ENCODE measurements at places on chromosomes 1 and 21. TPM values are rescaled to one million over a fixed set of nuclear protein-coding genes. Genes with fewer than 3 reads are reported as not detected.

GRCh38 chr1:20727746-20728316, 4.7 kb downstream of the SH2D5 start:
- peak; percentile 85 for DNase-seq

- DNase-seq: peak; percentile 88
Observed at GRCh38 chr1:109193653-109194590, 19.8 kb upstream of the SARS1 start.

SPATA45 gene
- total RNA-seq: not detected

DNA sequence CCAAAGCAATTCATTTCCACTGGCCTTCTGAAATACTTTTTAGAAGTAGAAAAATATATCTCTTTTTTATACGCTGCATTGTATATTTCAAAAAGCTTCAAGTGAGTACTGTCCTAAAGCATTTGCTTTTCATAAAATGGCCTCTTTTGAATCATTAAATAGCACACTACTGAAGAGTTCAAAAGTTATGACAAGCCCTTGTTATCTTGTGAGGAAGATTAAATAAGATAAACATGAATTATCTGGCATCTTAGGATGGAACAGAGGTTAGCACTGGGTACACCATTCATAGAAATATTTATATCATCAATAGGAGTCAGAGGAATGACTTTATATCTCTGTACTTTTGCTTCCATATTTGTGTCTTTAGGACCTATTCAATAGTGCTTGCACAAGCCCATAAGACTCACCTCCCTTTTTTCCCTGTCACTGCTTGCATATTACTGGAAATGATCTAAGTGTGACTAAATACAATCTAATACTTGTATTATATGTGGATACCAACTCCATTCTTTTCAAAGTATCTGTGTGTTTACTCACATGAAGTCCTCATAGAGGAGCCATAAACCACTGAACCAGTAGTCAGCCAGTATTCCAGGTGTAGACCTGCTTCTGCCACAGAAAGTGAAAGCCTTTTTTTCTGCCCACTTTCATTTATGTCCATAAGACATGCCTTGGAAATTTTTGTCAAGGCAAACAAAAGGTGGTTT, 274.2 kb upstream of the C1orf105 start:
- DNase-seq: no peak

LBR gene
- 65.3 TPM for total RNA-seq

- DNase-seq: no peak
Observed at GRCh38 chr1:103337779-103338178, 187.7 kb upstream of the RNPC3 start.

PADI2 gene
- total RNA-seq: 2.8 TPM

GRCh38 chr1:238487931-238488330, 597.2 kb upstream of the ZP4 start:
- no peak for DNase-seq

- DNase-seq: no peak
Observed at GRCh38 chr1:237181743-237182317, 139.8 kb downstream of the RYR2 start.

- DNase-seq: no peak
Observed at GRCh38 chr1:59768792-59769735, 45.7 kb upstream of the HOOK1 start.

GRCh38 chr1:81021134-81021533, 779.6 kb upstream of the ADGRL2 start:
- DNase-seq: no peak

DNA sequence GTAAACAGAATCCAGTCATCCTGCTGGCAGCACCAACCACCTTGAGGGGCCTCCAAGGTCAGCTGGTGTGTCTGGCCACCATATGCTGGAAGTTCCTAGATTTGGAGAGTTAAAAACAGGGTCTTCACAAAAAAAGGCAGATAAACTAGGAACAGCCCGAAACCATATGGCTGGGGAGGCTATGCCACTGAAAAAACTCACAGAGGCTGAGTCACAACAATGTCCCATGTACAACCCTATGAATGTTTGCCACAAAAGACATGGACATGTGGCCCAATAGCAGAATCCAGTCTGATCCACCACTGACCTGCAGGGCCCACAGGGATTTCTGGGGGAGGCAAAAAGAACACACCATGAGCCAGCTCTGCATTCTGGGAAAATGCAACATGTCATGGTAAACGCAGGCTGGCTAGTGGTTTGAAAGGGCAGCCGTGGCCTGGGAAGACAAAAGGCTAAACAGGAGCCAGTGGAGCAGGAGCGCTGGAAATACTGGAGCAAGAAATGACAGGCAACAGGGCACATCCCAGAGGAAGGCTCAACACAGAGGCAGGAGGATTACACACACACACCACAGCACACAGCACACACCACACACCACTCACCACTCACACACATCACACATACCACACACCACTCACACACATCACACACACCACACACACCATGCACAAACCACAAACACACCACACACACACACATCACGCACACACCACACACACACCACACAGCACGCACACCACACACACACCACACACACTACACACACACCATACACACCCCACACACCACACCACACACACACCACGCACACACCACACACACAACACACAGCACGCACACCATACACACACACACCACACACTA, 55.4 kb downstream of the HSF2BP start:
- no peak for DNase-seq

- peak; percentile 85 for DNase-seq
Observed at GRCh38 chr1:211695135-211695816, 19.9 kb upstream of the NEK2 start.

TCHH gene
- 0.09 TPM for total RNA-seq

GRCh38 chr1:168608796-168609715, 32.7 kb downstream of the XCL1 start:
- DNase-seq: peak; percentile 78

C1orf185 gene
- total RNA-seq: not detected

DNA sequence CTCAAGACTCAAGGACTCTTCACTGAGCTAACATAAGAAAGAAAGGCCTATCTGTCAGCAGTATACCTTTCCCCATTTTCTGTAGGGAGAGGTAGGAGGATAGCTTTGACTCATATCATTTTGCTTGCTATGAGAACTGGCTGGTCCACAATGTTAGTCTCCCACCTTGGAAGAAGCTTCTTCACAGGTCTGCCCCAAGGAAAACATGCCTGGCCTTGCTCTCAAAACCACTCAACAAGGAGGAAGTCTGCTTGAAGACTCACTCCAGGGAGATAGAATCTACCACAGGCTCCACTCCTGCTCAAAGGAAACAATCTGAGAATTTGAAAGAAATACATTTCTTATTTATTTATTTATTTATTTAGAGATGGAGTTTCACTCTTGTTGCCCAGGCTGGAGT, 29.5 kb upstream of the LAMC1 start:
- DNase-seq: no peak

TSPEAR gene
- total RNA-seq: 1.1 TPM

WNT2B gene
- 0.57 TPM for total RNA-seq

DNA sequence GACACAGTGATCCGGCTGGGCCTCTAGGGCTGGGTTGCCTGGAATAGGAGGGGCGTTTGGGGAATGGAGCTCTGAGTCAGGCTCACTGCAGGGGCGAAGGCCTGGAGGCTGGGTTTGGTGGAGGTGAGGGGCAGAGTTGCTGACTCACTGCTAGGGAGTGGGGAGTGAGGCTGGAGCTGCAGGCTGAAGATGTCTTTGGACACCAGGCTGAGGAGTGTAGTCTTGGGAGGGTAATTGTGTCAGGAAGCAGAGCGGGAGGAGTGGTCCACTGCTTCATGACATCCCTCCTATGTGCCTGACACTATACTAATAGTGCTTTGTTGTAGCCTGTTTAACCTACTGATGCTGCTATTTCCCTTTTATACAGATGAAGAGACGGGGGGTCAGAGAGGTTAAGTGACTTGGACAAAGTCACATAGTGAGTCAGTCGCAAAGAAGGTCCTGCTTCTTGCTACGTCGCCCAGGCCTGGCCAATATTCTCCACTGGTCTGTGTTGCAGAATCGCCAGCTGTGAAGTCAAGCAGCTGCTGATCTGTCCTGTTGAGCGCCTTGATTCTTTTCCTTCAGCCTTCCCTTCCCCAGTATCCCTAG, 13.6 kb downstream of the ACTL8 start:
- peak; percentile 65 for DNase-seq

- DNase-seq: no peak
Observed at GRCh38 chr1:20493309-20493708, 7.3 kb upstream of the CAMK2N1 start.

DNA sequence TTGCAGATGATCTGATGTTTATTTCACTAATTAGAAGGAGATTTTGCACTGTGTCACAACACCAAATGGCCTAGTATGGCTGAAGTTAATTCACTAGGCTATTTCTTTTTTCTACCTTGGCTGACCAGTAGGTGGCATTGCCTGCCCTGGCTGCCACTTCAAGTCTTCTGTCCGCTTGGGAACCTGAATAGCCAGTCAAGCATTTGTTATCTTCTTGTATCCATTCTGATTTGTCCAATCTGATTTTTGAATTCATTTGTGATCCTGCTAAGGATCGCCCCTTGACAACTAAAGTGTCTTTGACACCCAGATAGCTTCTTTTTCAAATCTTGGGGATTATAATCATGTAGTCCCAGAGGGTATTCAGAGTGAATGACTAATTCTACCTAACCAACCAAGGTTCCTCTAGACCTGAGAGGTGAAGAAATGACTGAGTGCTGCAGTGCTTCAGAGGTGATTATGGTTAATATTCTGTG, 99.4 kb downstream of the GIPC2 start:
- peak; percentile 73 for DNase-seq

GRCh38 chr1:226737819-226738420, 1.2 kb downstream of the ITPKB start:
- peak; percentile 84 for DNase-seq

- DNase-seq: no peak
Observed at GRCh38 chr1:13581446-13581845, 2.2 kb upstream of the PDPN start.

DNA sequence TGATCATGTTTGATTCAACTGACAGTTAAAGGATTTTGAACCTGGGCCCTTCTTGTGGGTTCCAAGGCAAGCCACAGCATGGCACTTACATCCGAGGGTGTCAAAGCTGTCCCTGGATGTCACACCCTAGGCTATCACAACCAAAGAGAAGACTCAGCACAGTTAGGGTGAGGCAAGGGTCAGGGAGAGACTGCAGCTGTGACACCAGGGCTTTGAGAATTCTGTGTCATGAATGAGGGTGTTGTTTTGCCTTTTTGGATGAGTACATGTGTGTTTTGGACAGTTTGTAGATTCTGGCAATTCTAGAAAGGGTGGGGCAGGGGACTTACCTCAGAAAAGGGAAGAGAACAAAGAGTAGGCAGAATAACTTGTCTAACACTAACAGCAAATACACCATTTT, 37.8 kb upstream of the ZNF326 start:
- no peak for DNase-seq

DNA sequence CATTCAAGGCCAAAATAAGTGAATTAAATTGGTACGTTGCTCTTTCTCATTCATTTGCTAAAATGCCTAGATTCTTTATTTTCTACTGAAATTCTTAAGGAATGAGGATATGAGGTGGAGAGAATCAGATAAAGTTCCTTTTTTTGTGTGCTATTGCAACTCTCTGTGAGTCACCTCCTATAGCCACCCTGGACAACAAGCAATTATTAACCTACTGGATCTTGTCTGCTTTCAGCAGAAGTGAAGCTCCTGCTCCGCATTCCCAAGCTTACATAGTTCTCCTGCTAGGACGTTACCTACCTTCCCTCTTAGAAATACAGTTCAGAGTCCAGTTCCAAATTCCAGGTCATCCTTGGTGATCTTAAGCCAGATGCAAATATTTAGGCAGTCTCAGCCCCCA, 4.8 kb upstream of the KCNJ6 start:
- DNase-seq: no peak

DNA sequence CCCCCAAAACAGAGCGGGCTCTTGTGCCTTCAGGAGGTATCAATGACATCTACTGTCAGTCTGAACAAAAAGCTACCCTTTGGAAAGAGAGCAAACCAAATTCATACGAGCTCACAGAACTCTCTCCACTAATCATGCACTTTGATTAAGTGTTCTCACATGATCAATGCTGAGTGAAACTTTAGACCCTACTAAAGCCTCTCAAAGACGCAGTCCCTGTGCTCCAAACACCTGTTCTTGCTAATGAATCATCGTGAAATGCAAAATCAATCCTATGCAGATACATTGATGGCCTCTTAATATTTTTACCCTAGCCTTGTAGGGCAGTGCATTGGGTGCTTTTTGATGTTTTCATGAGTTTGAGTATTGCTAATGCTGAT, 113.4 kb downstream of the ZBTB18 start:
- no peak for DNase-seq

GRCh38 chr1:213055767-213056166, 4.7 kb downstream of the RPS6KC1 start:
- no peak for DNase-seq

DNA sequence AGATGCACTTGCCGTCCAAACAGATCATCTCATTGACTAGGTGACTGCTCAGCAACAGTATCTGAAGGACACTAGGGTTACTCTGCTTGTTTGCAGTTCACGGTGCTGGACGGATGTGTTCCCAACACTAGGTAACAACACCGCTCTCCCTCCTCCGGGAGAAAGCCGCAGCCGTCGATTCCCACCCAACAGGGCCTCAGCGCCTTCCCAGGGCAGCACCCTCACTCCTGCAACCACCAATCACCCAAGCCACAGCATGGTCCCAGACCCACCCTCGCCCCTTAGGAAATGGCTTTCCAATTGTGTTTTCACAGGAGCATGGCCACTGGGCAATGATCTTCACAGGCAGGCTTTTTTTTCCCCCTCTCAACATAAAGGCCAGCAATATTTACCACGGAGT, 779 bp downstream of the TLR5 start:
- DNase-seq: peak; percentile 56
